ENCODE measurements at places on chromosomes 7 and 10. TPM values are rescaled to one million over a fixed set of nuclear protein-coding genes. Genes with fewer than 3 reads are reported as not detected.

GHRHR gene
- 0.47 TPM for polyA plus RNA-seq

ZNF746 gene
- polyA plus RNA-seq, result 9.5 TPM

DNAJB6 gene
- polyA plus RNA-seq, result 47.9 TPM

ARMC3 gene
- not detected for polyA plus RNA-seq

RAMP3 gene
- polyA plus RNA-seq, result 41.1 TPM

SP8 gene
- not detected for polyA plus RNA-seq

LRRTM3 gene
- 0.72 TPM for polyA plus RNA-seq

ZCCHC24 gene
- polyA plus RNA-seq, result 6.6 TPM

REEP3 gene
- polyA plus RNA-seq, result 2.7 TPM

PTN gene
- polyA plus RNA-seq, result 1.8 TPM

PRR15 gene
- 1.5 TPM for polyA plus RNA-seq

SYT15 gene
- polyA plus RNA-seq, result 2.7 TPM

NPTX2 gene
- polyA plus RNA-seq, result 47.7 TPM

TMEM270 gene
- not detected for polyA plus RNA-seq

CLEC2L gene
- not detected for polyA plus RNA-seq

NEUROG3 gene
- polyA plus RNA-seq, result not detected

Data from pancreas (tissue), 10 donors.